Hippocampal formation (tissue), 2 donors: ENCODE measurements at places on chromosomes 5 and 9.

DNA sequence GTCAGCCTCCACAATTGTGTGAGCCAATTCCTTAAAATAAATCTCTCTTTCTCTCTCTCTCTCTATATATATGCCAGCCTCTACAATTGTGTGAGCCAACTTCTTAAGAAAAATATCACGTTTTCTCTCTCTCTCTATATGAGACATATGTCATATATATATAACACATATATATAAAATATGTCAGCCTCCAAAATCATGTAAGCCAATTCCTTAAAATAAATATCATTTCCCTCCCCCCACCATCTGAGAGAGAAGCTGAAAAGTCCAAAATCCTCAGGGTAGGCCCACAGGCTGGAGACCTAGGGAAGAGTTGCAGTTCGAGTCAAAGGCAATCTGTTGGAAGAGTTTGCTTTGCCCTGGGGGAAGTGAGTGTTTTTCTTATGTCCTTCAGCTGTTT, 158.1 kb upstream of the RPS23 start:
- DNase-seq = no peak

DNA sequence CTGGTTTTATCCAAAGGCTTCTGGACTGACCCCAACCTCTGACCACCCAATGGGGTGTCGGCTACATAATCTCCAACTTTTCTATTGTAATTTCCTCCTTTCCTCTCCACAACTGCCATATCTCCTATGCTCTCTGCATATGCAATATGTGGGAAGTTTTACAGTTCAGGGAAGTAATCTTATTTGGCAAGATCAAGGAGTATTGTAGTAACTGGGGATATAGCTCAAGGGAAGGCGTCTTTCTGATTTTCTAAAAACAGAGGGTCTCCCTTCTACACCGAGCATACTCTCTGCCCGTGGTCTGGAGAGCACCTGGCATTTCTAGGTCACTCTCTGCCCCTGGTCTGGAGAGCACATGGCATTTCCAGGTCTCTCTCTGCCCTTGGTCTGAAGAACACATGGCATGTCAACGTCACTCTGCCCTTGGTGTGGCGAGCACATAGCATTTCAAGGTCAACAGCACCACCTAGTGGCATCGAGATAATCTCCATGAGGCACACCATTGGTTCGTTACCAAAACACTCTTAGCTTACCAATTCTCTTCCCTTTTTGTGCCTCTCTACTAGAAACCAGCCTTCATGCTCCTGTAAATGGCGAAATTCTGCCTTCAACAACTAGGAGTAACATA, 616.4 kb upstream of the NUDT12 start:
- peak; percentile 7 for DNase-seq

DNA sequence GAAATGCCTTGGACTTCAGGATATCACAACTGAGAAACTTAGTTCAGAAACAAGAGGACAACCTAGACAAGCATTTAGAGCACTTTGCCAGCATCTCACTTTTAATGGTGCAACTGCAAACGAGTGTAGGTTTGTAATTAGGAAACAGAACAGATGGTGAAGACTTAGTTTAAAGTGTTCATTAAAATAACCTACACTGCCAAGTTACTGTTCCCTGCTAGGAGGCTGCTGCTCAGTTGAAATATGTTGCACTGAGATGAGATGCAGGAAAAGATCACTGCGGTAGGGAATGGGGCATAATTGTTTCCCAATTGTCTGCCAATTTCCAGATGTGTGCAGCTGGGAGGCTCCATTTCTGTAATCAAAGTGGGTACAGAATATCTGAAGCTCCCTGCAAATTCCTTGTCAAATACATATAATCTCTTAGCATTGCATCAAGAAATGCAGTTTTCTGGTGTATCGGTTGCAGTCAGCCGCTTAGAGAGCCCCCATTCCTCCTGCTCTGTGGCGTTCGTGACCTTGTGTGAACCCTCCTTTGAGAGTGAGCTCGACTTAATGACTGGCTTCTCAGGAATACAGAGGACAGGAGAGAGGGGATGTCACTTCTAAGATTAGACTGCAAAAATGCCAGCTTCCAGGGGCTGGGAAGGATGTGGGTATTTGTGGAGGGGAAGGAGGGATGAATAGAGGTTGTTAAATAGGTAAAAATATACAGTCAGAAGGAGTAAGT, 448.9 kb downstream of the MED10 start:
- DNase-seq = peak; percentile 29

DNA sequence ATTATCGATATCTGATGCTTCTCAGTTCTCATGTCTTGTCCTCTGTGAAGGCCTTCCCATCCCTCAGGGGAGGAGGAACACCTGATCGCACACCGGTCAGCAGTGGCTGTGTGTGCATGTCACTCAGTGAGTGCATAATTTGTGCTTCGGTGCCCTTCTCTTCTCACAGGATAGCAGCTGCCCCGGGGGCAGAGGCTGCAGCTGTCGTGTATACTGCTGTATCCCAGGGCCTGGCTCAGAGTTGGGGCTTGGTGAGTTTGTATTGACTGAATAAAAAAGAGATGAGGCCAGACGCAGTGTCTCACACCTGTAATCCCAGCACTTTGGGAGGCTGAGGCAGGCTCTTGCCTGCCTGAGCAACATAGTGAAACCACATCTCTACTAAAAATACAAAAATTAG, 49.7 kb upstream of the NCS1 start:
- DNase-seq = no peak

DNA sequence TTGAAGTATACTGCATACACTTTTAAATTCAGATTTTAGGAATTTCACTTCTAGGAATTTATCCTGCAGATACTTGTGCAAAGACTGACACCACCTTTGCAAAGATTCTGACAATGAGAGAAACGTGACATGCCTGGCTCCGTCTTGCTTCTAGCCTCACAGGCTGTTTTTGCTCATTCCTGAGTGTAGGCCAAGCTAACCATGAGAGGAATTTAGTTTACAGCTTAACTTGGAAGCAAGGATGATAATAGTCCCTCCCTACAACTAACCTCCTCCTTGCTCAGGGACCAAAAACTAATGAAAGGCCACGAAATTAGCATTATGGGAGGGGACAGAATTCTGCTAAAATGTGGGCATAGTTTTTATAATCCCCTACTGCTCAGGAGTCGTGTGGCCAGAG, 31.1 kb downstream of the C5orf22 start:
- no peak for DNase-seq

- DNase-seq = no peak
Observed at GRCh38 chr5:159040181-159040580, 59.5 kb downstream of the EBF1 start.

- DNase-seq = no peak
Observed at GRCh38 chr5:178196986-178197385, 7.3 kb upstream of the HNRNPAB start.

DNA sequence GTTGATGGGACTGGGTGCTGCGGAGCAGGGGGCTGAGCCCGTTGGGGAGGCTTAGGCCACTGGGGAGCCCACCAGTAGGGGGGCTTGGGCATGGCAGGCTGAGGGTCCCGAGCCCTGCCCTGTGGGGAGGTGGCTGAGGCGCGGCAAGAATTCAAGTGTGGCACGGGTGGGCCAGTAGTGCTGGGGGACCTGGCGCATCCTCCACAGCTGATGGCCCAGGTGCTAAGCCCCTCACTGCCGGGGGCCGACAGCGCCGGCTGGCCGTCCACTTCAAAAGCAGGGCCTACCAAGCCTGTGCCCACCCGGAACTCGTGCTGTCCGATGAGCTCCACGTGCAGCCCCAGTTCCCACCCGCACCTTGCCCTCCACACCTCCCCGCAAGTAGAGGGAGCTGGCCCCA, 917.5 kb downstream of the TAF11L14 start:
- DNase-seq = no peak

DNA sequence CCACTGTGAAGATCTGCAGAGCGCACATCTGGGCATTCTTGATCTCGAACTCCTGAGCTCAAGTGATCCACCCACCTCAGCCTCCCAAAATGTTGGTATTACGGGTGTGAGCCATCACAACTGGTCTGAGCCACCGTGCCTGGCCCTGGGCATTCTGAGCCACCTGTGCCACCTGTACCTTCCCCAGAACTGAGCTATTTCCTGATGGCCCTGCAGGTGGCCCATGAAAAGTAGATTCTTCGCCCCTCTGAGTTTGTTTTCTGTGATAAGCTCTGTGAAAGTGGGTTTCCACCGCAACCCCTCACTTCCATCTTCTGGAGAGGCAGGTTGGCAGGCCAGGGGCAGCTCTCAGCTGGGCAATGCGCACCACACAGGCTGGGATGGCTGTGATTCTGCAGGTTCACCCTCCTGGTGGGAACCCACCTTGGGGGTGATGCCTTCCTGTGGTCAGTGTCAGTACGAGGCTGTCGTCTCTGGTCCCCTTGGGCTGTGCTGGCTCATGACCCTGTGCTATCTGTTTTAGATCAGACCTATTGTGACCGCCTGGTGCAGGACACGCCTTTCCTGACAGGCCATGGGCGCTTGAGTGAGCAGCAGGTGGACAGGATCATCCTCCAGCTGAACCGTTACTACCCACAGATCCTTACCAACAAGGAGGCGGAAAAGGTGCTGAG, 11.3 kb downstream of the CARD19 start:
- DNase-seq = no peak

DNA sequence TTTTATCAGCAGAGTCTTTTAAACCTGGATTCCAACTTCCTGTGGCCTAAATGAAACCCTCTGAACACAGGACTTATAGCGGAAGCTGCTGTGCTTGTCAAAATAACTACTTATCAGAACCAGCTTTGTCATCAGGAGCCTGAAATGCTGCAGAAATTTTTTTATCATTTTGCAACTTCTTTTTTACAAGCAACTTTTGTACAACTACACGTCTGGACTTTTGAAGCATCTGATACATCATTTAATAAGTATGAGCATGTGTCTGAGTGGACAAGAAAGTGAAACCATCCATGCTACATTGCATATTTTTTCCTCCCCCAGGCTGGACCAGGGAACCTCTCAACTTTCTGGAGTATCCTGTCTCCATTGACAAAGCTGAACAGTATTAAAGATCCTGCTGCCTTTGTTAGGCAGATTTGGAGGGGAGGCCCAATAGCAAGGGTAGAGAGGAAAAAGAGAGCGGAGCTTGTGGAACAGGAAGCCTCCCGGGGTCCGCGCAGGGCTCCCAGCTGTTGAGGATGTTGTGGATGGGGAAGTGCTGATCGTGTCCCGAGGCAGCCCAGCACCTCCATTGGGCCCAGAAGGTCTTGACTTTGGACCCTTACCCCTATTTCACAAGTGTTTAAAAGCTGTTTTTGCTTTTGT, 196.6 kb downstream of the MSX2 start:
- no peak for DNase-seq

DNA sequence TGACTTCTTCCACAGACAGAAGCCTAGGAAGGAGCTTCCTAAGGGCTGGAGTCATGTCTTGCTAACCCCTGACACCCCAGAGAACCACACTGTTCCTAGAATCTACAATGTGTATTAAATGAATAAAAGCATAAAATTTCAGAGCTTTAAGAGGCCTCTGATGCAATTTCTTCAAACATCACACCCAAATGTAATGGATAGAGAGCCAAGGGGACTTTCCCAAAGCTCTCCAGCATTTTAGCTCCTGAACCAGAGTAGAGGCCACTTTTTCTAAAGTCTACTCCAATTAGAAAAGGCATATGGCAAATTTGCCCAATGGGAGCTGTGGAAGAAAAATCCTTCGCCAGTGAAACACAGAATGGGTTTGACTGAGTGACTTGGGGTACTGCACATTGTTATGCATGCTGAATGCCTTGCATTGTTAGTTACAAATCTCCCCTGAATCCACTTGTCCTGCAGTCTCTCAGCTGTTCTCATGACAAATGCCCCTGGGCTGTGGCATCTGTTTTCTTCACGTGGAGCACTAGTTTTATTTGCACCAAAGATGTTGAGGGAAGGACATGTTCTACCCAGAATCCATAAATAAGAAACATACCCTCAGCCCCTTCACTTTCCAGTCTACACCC, 334.0 kb downstream of the ASTN2 start:
- no peak for DNase-seq

DNA sequence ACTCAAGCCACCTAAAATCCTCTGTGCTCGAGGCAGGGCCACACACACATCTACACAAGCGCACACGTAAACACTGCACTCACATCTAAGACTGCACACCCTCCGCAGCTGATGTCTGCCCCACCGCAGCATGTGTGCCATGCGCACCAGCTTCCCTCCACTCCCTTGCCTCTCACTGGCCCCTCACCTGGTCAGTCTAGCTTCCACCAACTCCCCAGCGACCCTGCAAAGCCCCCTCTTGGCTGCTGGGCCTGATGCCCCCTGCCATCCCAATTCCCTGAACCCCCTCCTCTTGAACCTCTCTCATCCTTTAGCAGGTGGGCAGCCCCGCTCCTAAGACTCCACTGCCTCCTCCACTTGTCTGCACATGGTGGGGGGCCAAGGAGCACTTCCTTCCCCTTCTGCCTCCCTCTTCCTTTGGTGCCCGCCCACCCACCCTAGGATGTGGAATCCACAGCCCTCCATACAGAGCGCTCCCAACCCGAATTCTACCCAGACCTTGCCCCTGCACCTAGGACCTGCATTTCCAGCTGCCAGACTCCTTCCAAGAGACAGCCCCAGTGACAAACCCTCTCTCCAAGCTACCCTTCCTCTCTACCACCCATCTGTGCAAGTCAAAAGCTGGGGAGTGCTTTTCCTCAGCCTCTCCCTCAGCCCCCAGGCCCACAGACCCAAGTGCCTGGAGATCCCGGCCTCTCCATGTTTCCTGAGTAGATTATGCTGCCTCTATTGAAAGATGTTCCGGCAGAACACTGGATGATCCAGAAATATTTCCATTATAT, 23.9 kb downstream of the ADAMTS2 start:
- DNase-seq = no peak

DNA sequence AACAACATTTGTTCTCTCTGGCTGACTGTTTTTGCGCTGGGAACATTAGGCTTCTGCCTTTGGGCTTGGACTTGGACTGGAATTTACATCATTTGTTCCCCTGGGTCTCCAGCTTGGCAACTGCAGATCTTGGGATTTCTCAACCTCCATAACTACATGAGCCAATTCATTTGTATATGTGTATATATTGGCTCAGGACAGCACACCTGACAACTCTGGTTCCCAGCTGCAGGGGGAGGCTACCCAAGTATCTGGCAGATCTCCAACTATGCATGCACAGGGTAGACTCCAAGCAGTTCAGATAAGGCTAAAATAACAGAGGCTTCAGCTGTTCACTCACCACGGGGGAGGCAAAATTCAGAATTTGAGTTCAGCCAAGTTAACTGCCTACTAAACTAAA, 31.6 kb upstream of the F2RL1 start:
- DNase-seq = no peak

DNA sequence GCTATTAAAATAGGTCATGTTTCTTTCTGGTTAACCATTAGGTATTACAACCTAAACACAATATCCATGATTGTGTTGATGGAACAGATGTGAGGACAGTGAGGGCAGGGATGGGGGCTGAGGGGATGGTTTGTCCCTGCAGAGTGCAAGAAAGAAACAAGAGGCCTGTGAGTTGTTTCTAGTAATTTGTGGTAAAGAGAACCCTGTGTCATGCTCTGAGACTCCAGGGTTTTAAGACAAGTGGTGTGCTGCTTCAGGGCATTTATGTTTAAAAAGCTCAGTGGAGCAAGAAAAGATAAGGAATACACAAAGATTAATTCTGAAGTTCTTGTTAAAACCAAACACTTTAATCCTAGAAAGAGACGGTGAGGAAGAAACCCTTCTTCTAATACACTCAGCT, 656.5 kb downstream of the TLE1 start:
- no peak for DNase-seq
